ENCODE measurements at places on chromosomes 12 and 14.

DNA sequence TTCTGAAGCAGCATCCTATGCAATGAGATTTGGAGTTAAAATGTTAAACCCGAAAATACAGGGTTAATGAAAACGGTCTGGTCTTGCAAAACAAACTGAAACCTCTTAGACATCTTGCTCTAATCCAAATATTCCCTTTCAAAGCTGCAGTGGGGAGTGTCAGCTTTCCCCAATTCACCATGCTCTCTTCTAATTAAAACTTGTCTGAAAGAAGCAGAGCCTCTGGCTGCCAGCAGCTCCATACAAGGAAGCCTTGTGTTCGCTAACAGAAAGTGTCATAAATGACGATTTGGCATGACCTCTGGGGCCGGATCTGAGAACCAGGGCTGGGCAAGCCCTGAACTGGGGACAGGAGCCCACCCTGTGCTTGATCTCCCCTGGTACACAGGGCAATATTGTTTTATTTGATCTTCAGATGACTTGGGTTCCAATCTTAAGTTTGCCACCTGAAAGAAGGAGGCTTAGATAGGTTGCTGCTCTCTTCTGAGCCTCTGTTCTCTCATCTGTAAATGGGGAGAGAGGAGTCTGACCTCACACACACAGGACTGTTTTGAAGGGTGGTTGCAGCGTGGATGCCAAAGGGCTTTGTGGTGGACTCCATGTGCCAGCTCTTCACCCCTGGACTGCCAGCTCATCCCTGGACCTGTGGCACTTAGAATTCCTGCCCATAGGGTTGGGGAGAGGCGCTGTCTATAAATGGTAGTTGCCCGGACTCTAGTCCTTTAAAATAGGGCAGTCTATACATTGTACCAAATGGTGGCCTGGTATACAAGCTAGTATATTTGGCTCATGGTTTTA is 7.8 kb downstream of the KMT5A start:
- no peak for DNase-seq

DNA sequence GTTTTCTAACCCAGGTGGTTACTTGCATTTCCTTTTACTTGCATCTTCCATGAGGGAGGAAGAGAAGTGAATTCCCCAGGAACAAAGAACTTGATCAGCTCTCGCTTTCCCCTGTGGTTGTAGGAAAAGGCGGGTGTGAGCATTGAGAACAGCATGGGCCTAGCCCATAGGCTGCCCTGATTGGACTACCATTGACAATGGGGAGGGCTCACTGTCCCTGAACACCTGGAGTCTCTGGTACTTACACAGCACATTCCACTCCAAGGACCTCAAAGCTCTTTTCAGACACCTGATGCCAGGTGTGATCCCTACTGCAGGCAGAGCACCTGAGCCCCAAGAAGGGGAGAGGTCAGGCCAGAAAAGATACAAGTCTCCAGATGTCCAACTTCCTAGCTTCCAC is 25.0 kb downstream of the MAX start:
- DNase-seq: no peak

GRCh38 chr14:91111443-91111842 is 2.4 kb upstream of the DGLUCY start:
- DNase-seq: no peak

DNA sequence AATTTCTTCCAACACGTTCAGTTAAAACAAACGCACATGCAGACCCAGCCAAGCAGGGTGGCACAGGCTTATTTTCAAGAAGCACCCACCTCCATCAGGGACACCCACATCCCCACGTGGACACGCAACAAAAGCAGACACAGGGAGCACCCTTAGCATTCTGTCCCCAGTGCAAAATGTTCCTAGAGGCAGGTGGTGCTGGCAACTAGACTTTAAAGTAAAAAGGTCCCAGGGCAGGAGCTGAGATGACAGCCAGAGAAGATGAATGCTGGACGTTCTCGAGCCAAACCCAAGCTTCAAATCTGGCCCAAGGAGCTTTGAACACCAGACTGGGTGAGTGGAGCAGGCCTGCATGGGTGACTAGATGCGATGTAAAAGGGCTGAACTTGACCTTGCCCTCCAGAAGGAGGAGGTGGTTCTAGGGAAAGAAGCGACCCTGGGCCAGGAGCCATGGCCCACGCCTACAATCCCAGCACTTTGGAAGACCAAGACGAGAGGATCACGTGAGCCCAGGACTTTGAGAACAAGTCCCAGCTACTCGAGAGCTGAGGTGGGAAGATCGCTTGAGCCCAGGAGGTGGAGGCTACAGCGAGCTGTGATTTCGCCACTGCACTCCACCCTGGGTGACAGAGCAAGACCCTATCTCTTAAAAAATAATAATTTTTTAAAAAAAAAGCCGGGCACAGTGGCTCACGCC is 47.3 kb downstream of the KDM2B start:
- DNase-seq: no peak

- no peak for DNase-seq
Observed at GRCh38 chr12:25797386-25797785, 161.1 kb upstream of the RASSF8 start.

DNA sequence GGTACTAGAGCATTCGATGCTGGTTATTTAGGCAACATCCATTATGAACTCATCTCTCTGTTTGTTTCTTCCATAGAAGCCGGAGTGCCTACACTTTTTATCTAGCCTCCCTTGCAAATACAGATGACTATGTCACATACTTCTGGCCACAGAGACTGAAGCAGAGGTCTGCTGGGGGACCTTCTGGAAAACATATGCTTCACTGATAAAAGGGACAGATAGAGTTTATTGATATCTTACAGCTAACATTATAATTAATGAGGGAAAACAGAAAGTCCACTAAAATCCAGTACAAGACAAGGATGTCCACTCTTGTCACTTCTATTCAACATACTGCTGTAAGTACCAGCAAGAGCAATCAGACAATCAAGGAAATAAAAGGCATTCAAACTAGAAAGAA is 104.3 kb upstream of the FAR2 start:
- no peak for DNase-seq

DNA sequence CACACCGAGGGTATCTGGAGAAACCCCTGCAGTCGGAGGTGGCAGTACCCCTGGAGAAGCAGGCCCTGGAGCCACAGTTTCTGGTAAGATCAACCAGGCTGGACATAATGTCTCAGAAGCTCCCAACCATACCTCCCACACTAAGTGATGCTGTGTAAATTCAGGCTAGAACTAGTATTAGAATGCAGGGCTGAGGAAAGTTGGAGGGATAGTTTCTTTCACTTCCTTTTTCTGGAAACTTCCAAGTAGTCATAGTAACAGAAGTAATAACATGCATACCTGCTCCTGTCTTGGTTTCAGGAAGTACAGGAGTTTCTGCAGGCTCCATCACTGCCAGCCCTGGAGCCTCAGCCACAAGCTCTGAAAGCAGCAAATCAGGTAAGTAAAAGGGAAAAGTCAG is 228.1 kb upstream of the CNTN1 start:
- DNase-seq: no peak

DNA sequence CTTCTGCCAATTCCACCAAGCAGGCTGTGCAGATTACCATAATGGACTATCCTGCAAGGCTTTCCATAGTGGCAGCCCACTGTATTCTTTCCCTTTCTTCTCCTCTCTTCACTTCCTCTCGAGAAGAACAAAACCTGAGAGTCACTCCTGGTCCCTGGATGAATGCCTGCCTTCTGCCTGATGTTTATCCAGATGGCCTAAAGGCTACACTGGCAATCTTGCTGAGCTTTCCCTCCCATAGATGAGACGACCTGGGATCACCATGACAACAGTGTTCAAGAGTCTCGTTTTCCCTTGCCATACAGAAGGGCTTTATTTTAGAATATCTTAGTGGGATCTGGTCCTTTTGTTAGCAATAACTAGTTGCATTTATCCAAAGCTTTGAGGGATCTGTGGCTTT is 142.3 kb downstream of the RTN1 start:
- DNase-seq: no peak

DNA sequence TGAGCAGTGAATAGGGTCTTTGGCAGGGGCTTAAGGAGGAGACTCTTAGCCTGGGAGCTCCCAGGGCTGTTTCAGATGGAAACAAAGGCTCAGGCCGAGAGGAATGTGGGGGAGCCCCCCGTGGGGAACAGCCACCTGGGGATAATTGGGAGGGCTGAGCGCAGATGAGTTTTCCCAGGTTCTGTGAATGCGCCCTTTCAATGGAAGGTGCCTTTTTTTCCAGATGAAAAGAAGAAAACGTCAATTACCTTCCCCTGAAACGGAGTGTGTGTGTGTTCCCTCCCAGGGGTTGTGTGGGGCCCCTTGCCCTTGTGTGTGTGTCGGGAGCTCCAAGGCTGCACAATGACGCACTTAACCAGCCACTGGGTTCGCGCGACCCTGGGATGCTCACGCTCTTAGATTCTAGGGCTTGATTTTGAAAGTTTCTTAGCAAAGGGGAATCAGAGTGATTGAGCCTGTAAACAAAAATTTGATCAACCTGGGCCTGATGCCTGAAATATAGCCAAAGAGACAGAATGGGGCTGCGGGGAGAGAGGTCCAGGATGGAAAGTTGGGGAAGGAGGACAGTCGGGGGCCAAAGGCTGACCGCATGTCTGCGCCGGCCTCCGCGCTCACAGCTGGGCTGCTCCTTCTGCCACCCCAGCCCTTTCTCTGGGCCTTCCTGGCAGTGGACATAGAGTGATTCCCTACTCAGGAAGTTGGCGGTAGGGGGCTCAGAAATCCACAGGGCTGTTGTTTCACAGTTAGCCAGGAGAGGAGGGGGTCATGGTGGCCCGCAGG is 14.6 kb downstream of the MEG3 start:
- no peak for DNase-seq

DNA sequence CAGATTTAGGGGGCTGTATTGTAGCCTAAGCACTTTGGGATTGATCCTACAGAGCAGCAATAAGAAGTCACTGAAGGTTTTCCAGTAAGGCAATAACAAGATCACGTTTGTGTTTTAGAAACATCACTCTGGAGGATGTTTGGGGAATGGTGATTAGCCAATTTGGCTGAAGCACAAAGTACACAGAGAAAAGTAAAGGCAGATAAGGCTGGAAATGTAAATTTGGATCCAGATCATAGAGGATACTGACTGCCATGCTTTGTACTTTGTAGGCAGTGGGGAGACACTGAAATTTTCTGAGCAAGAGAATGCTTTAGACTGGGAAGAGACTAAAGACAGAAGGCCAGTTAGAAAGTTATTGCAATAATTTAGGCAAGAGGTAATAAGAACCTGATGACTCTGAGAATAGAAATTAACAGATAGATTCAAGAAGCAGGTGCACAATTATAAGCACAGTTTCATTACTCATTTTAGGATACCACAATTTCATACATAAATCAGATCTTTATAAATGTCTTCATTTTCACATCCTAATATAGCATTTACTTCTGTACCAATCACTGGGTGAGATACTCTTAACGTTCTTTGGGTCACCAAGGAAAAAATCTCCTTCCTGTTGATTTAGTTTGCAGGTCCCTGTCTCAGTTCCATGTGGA is 314.5 kb upstream of the GARIN6 start:
- no peak for DNase-seq

DNA sequence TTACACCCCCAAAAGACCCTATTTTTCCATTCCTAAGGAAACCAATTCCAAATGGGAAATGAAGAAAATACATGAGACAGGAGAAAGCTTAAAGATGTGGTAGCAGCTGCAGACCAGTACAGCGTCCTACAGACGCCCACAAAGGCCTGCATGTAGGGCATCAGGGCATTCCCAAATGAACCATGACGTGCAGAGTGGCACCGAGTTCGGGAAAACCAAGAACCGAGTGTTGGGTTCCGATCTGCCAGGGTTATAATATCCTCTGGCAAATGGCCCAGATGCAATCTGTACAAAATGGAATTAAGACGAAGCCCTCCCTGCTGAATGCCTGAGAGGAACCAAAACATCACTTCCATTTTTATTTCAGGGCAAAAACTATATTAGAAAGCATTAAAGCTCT is 34.4 kb upstream of the SELPLG start:
- DNase-seq: no peak

GRCh38 chr12:89390802-89391673 is 38.7 kb upstream of the DUSP6 start:
- DNase-seq: peak; percentile 54

- DNase-seq: peak; percentile 56
Observed at GRCh38 chr14:77023001-77023996, 5.2 kb downstream of the IRF2BPL start.

DNA sequence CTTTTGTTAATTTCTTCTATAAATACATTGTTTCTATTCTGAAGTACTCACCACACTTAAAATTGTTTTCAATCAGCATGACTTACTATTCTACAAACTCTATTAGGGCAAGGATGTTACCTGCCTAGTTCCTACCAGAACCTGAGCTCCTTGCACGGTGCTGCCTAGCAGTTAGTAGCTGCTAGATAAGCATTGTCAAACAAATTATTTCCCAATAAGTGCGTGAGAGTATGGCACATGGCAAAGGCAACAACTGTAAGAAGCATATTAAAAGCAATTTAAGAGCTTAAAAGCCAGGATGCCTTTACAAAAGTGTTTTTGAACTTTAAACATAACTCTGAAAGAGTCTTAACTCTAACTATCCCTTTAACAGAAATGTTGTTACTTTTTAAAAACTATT is 8.2 kb upstream of the LYZ start:
- DNase-seq: no peak

GRCh38 chr14:46058964-46059563 is 592.5 kb downstream of the RPL10L start:
- no peak for DNase-seq

GRCh38 chr12:87246726-87247125 is 782.5 kb downstream of the C12orf50 start:
- DNase-seq: no peak

DNA sequence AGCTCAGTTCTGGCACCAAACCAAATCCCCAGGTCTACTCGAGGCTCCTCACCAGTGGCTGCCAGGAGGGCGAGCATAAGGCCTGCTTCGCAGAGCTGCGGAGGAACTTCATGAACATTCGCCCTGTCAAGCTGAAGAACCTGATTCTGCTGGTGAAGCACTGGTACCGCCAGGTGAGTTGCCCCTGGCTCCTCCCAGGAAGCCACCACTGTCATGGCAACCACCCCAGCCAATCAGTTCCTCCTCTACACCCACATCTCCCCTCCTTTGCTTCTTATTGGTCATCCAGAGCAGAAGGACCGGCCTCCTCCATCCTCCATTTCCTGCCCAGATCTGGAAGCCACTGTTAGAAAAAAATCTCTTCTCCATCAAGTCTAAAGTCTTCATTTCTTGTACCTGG is 17.2 kb upstream of the OAS2 start:
- no peak for DNase-seq

GRCh38 chr12:117051380-117051779 is 47.8 kb downstream of the TESC start:
- no peak for DNase-seq

GRCh38 chr12:88562846-88563582 is 17.3 kb downstream of the KITLG start:
- peak; percentile 40 for DNase-seq

GRCh38 chr12:128966203-128966810 is 113.0 kb downstream of the GLT1D1 start:
- DNase-seq: no peak

- DNase-seq: no peak
Observed at GRCh38 chr12:47650469-47650868, 55.4 kb downstream of the RPAP3 start.

- DNase-seq: no peak
Observed at GRCh38 chr14:96804895-96805294, 7.7 kb downstream of the VRK1 start.

- DNase-seq: no peak
Observed at GRCh38 chr14:35678403-35679028, 130.6 kb downstream of the RALGAPA1 start.
